ENCODE measurements at places on chromosomes 3 and 15. TPM values are rescaled to one million over a fixed set of nuclear protein-coding genes. Genes with fewer than 3 reads are reported as not detected.

GRCh38 chr3:104805042-104805441 is 561.7 kb upstream of the ALCAM start:
- no peak overlapping the region for H3K27ac ChIP-seq
- no peak for DNase-seq
- H3K27me3 ChIP-seq = peaks cover 4% of the 10 kb centered on the region
- H3K36me3 ChIP-seq = no peaks in the 10 kb centered on the region
- no peaks in the 10 kb centered on the region for H3K4me1 ChIP-seq

GRCh38 chr15:94105760-94106159 is 125.6 kb upstream of the MCTP2 start:
- no peaks in the 10 kb centered on the region for H3K4me1 ChIP-seq
- no peaks in the 10 kb centered on the region for H3K36me3 ChIP-seq
- DNase-seq = no peak
- H3K27me3 ChIP-seq = peaks cover 18% of the 10 kb centered on the region
- H3K27ac ChIP-seq = no peak overlapping the region
- no peak overlapping the region for H3K4me3 ChIP-seq

DNA sequence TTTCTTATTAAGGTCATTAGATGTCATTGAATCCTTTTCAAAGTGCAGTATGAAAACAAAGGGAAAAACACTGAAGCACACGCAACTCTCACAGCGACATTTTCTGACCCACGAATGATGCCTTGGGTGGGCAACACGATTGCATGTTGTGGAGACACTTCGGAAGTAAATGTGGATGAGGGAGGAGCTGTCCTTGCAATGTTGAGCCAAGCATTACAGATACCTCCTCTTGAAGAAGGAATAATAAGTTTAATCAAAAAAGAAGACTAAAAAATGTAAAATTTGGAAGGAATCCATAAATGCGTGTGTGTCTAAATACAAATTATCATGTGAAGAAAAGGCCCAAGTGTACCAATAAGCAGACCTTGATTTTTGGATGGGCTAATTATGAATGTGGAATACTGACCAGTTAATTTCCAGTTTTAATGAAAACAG is 16.9 kb downstream of the THBS1 start:
- peaks cover 8% of the 10 kb centered on the region for H3K4me1 ChIP-seq
- no peak for DNase-seq
- no peak overlapping the region for H3K27ac ChIP-seq
- H3K36me3 ChIP-seq = no peaks in the 10 kb centered on the region

DNA sequence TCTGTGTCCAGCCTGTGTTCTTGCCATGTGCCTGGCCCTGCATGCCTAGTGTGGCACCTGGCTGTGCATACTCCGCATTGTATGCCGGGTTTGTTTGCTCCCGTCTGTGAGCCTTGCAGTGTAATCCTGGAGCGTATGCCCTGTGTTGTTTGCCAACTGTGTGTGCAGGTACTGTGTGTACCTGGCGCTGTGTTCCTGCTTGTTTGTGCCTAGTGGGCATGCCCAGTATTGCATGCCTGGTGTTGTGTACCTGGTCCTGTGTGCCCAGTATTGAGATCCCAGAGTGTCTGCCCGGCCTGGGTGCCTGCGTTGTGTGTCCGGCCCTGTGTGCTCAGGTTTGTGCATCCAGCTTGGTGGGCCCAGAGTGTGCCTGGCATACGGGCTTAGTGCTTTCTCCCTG is 54.5 kb upstream of the CHRNA7 start:
- DNase-seq = no peak
- H3K27ac ChIP-seq = no peak overlapping the region
- no peaks in the 10 kb centered on the region for H3K36me3 ChIP-seq

DNA sequence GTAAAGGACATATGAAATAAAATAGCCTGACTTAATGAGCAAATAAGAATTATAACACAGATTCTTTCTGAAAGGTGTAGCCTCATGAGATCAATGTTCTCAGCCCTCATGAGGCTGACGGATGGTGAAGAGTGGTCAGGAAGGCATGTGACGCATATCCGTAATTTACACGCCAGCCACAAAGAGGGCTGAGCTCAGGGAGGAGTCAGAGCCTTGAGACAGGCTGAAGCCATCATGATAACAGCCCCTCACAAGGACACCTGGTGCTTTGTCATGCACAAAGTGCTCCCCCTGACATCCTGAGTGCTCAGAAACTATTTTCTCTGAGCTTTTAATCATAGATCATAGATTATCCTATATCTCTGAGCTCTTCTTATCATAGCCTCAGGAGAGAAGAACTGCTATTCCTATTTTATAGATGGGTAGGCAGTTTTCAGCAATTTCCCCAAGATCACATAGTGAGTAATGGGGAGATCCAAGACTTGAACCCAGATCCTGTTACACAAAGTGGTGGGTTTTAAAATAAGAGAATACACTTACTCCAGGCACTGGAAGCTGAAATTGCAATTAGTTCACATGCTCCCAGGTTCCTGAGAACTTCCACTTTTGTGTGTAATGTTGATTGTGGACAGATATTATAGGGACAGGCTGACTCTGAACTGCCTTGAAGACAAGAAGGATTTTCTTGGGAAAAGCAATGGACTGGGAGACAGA is 267.1 kb downstream of the RPLP1 start:
- H3K27me3 ChIP-seq = peaks cover 3% of the 10 kb centered on the region
- no peak overlapping the region for H3K4me3 ChIP-seq
- peaks cover 84% of the 10 kb centered on the region for H3K4me1 ChIP-seq
- H3K36me3 ChIP-seq = peaks cover 4% of the 10 kb centered on the region
- peak; percentile 83 for DNase-seq

- DNase-seq = no peak
- H3K27me3 ChIP-seq = no peaks in the 10 kb centered on the region
- no peak overlapping the region for H3K4me3 ChIP-seq
- H3K4me1 ChIP-seq = no peaks in the 10 kb centered on the region
These were observed 64.4 kb downstream of the MAGEF1 start for GRCh38 chr3:184647405-184647936.

The KBTBD12 gene
- not detected for total RNA-seq

DNA sequence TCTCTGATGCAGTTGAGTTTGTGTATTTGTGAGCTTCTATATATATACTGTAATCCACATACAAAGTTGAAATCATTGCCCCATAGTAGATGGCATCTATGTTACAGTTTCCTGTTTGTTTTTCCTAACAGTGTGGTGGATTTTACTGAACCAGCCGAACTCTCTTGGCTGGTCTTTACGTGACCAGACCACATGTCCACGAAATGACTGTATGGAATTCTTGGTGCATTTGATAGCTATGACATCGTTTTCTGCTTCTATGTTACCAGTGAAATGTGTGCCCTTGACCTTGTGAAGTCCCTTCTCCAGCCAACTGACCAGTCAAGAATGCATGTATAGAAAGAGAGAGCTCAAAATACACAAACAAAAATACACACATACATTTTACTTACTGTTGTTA is 1.8 kb downstream of the KCNMB2 start:
- no peak overlapping the region for H3K27ac ChIP-seq
- no peak for DNase-seq
- H3K4me3 ChIP-seq = no peak overlapping the region
- peaks cover 8% of the 10 kb centered on the region for H3K4me1 ChIP-seq
- H3K36me3 ChIP-seq = no peaks in the 10 kb centered on the region
- peaks cover 38% of the 10 kb centered on the region for H3K27me3 ChIP-seq

The RLBP1 gene
- not detected for total RNA-seq

- no peak overlapping the region for H3K27ac ChIP-seq
- DNase-seq = no peak
- no peaks in the 10 kb centered on the region for H3K27me3 ChIP-seq
These were observed 114.5 kb upstream of the MANF start for GRCh38 chr3:51270559-51270958.

DNA sequence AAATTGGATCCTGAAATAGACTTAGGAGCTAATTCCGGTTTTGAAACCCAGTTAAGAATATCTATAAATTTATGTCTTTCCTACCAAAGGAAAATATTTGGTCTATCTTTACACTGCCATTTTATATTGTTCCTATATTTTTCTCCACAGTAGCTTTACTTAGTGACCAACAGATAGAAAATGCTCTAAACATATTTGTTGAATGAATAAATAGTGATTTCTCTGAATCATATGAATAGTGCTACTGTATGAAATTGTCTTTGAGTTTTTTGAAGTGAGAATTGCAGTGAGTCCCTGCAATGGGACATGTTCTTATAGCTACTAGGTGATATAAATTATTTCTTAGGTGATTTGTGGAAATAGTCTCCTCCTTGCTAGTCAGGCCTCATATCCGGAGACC is 18.5 kb upstream of the EID1 start:
- no peaks in the 10 kb centered on the region for H3K36me3 ChIP-seq
- H3K4me3 ChIP-seq = no peak overlapping the region
- no peaks in the 10 kb centered on the region for H3K27me3 ChIP-seq
- no peak overlapping the region for H3K27ac ChIP-seq
- no peak for DNase-seq

DNA sequence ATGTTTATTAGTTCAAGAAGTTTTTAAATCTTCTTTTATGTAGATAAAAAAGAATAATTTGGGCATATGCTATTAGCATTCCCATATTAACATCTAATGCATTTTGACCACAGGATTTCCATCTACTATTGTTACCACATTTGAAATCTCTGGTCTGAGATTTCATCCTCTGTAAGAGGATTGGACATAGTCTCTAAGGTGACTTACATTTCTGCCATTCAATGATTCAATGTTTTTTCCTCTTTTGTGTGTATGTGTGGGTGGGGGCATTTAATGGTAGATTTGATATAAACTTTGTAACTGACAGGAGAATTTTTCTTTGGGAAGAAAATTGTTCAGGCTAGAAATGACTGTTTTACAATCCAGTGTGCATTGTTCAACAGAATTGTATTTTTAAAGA is 307.3 kb upstream of the RBMS3 start:
- peaks cover 2% of the 10 kb centered on the region for H3K36me3 ChIP-seq
- H3K27me3 ChIP-seq = no peaks in the 10 kb centered on the region
- DNase-seq = no peak
- no peak overlapping the region for H3K4me3 ChIP-seq
- peaks cover 3% of the 10 kb centered on the region for H3K4me1 ChIP-seq
- no peak overlapping the region for H3K27ac ChIP-seq

GRCh38 chr15:58854593-58854992 is 78.9 kb downstream of the SLTM start:
- no peak overlapping the region for H3K4me3 ChIP-seq
- no peaks in the 10 kb centered on the region for H3K27me3 ChIP-seq
- H3K4me1 ChIP-seq = no peaks in the 10 kb centered on the region
- H3K36me3 ChIP-seq = peaks cover 5% of the 10 kb centered on the region
- no peak for DNase-seq
- H3K27ac ChIP-seq = no peak overlapping the region

The MESP2 gene
- not detected for total RNA-seq

The EOMES gene
- total RNA-seq = 1.4 TPM
